ENCODE measurements at places on chromosomes 3 and 15.

DNA sequence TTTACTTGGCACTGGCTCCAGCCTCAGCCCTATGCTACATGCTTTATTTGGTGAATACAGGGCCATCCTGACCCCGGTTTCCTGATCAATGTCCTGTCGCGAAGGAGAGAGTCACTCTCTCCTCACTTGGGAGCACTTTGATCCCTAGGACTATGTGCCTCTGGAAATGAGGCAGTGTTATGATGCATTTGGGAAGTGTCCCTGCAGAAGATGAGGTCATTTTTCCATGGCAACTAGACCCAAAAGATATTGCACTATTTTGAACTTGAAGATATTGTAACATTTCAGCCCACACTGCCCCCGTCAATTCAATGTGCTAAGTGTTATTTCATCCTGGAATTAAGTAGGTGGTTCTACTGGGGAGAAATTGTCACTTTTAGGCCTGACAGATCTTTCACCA is 68.0 kb downstream of the LRRK1 start:
- no peak for DNase-seq

- DNase-seq = no peak
Measured at GRCh38 chr3:100310355-100310965, 24.1 kb upstream of the NIT2 start.

DNA sequence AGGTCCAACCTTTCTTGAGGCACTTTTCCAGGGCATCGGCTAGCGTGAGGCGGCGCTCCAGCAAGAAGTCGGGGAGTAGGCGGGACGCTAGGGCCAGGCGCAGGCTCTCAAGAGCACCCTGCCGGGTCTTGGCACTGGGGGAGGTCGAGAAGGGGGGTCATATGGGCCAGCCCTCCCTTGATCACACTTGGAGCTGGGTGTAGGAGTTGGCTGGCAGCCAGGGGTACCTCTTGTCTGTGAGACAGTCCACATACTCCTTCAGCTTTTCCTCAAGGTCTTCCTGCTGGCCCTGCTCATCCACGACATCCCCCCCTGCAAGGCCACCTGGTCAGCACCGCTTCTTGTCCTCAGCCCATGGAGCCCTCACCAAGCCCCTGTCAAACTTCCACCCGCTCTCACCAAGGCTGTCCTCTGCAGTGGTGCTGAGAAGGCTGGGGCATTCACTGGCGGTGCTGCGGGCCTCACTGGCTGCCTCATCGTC is 2.0 kb downstream of the IFRD2 start:
- DNase-seq = no peak

DNA sequence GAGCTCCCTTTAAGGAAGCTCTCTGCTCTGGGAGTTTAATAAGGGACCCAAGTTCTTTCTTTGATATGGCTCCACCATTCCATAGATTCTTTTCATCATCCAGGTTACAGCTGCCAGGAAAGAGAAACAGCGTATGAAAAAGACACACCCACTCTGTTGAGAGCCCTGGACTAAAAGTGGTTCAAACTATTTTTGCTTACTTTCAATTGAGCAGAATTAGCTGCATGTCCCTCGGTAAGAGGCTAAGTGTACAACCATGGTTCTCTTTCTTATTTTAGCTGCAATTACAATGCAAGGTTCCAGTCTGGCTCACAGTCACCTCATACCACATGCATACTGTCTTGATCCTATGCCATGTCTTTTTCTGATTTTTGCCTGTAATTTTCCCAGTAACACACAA is 1288.3 kb downstream of the NSUN3 start:
- DNase-seq = no peak

GRCh38 chr3:111616417-111617105 is 21.4 kb upstream of the ZBED2 start:
- DNase-seq = no peak

- no peak for DNase-seq
Measured at GRCh38 chr3:118772547-118773011, 262.1 kb downstream of the IGSF11 start.

GRCh38 chr3:156030723-156031122 is 89.7 kb upstream of the KCNAB1 start:
- no peak for DNase-seq

- no peak for DNase-seq
Measured at GRCh38 chr3:115021061-115021460, 126.0 kb downstream of the ZBTB20 start.

- no peak for DNase-seq
Measured at GRCh38 chr15:23897531-23897930, 210.4 kb upstream of the NDN start.

- DNase-seq = peak; percentile 33
Measured at GRCh38 chr15:36186376-36186775, 393.1 kb upstream of the CDIN1 start.

DNA sequence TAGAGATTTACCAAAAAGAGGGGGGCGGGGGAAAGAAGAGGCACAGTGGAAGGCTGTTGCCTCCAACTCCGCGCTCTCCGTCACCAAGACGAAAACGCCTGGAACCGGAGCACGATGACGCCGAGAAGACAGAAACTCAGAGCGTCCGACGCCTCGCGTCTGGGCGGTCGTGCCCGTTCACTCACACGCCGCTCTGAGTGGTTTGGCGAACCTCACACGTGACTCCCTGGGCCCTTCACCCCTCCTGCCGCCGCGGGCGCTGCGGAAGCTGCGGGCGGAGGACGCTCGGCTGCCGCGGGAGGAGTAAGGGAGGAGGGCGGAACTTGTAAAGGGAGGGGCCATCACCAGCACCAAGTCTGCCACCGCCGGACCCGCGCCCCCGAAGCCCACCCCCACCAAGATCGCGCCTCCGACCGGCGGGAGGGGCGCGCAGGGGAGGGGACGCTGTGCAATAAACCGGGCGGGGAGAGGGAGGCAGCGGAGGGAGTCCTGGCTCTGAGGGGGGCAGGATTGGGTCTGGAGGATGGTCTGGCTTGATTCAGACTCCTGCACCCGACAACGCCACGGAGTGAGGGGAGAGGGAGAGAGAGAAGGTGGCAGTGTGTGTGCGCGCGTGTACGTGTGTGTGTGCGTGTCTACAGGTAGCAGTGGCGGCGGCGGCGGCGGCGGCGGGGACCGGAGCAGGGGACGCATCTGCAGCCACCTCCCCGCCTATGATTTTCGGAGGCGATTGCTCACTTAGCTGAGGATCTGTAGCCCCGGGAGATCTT is 1.9 kb upstream of the NLGN1 start:
- peak; percentile 92 for DNase-seq

DNA sequence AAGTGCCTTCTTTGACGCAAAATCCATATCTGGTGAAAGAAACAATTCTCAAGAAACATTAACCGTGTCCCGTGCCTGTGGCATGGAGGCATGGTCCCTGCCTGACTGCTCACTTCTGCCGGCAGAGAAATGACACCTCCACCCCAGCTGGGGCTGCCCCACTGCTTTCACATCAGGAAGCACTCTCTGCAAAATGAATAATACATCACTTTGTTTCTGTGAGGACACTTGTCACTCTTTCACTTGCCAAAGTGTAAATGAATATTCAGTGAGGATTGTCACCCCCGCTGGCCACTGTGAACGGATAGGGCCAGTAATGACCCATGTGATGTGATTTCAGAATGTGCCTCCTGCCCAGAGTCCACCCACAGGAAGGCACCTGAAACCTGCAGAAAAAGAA is 31.1 kb upstream of the SLC24A5 start:
- no peak for DNase-seq

DNA sequence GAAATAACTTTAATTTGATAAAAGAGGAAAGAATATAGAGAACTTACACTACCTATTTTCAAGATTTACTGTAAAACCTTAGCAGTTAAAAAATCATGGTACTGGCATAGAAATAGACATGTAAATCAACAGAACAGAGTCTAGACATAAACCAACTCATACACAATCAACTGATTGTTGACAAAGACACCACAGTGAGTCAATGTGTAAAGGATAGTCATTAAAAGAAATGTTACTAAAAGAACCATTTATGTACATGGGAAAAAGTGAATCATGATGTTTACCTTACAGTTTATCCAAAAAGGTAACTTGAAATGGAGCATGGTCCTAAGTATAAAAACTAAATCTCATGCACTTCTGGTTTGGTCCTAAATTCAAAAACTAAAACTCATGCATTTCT is 847.4 kb downstream of the IGSF11 start:
- no peak for DNase-seq

GRCh38 chr3:56688191-56688590 is 5.1 kb upstream of the TASOR start:
- no peak for DNase-seq

- DNase-seq = no peak
Measured at GRCh38 chr15:90917569-90917968, 14.5 kb downstream of the MAN2A2 start.

DNA sequence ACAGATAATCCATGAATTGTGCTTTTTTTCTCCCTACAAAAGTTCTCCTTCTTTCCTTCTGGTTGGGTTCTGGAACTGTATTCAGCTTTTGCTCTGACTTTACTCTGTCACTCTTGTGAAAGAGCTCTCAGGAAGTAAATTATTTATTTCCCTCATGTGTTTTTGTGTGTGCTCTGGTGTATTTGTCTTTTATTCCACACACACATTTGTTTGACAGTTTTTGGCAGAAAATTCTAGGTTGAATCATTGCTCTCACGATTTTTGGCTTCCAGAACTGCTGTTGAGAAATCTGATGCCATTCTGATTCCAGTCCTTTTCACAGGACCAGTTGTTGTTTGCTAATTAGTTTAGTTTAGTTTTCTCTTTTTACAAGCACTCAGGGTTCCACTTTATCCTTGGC is 172.8 kb downstream of the PLCH1 start:
- DNase-seq = no peak

- DNase-seq = no peak
Measured at GRCh38 chr15:66923438-66923881, 141.9 kb upstream of the SMAD3 start.

DNA sequence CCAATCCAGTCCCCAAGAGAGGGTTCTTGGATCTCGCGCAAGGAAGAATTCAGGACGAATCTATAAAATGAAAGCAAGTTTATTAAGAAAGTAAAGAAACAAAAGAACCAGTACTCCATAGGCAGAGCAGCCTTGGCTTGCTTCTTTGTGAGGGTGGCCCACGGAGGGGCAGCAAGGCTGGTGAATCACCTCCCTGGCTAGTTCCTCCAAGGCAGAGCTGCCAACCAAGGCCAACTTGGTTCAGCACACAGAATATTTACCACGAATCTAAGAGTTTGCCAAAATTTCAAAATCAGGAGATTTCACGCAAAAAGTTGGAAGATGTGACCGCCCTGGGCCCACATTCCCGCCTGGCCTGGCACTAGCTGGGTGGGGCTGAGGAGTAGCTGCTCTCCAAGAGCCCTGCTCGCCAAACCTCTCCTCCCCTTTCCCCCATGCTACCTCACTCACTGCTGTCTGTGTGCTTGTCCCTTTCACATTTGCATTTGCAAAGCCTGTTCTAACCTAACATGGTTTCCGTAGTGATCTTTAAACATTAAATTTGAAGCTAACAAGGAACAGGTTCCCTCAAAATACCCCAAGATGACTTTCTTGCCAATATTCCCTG is 26.2 kb upstream of the DCUN1D1 start:
- DNase-seq = no peak

GRCh38 chr15:98966091-98966787 is 41.4 kb downstream of the PGPEP1L start:
- no peak for DNase-seq

- no peak for DNase-seq
Measured at GRCh38 chr3:97721446-97721845, 43.1 kb upstream of the ARL6 start.

DNA sequence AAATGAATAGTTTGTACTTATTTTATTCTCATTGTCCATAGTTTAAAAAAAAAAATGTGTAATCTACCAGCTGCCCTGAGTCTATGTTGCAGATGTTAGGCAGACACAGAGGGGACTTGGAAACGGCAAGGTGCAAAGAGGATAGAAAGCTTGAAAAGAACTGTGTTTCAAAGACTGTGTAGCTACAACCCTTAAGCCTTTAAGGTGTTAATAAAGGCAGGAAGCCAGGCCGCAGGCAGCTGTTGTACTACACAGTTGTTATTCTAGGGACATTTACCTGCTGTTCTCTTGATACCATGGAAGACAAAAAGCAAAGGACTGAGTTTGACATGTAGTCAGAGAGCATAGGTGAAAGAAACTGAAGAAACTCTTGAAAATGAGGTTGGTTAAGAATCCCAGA is 440.0 kb downstream of the TUSC7 start:
- DNase-seq = no peak

- DNase-seq = no peak
Measured at GRCh38 chr3:156802821-156803606, 23.1 kb upstream of the LEKR1 start.

DNA sequence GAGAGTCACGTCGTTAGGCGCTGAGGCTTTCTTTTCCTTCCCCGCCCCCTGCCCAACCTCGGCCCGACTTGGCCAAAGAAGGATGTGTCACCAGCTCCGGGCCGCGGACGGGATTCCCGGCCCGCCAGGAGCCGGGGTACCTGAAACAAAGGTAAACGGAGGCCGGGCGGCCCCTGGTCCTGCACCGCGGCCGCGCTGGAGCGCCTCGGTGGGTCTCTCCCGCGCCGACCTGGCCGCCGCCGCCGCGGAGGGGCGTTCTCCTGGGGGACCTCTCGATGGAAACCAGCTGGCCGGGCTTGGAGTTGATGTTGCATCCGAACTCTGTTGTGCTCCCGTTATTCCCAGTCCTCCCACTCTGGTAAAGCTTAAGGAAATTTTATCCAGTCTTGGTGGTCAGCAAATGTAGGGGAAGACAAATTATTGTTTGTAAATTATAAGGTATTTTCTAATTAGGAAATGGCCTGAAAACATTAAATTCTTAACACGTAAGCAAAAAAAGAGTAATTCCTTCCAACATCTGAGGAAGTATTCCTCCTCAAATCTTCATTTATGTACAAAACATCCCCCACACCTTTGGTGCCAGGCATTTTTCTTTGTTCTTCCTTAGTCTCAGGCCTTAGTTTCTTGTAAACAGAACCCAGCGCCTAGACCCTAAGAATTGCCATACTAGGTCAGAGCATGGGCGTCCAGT is 888 bp downstream of the PPP2R3A start:
- DNase-seq = no peak

DNA sequence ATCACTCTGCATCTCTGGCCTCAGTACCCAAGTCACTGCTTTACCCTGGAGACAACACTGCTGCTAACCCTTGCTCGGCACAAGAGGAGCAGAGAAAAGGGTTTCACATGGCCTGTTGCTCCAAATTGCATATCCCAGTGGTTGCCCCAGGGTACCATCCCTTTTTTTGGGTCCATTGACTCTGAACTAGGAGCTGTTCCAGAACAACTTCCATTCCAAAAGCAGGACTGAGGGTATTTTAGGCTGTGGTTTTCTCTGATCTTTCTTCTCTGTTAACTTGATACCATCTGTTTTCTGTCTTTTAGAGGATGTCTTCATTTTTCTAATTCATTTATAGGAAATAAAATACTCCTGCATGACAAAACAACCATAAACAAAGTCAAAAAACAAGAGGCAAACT is 17.3 kb upstream of the RYK start:
- DNase-seq = no peak

DNA sequence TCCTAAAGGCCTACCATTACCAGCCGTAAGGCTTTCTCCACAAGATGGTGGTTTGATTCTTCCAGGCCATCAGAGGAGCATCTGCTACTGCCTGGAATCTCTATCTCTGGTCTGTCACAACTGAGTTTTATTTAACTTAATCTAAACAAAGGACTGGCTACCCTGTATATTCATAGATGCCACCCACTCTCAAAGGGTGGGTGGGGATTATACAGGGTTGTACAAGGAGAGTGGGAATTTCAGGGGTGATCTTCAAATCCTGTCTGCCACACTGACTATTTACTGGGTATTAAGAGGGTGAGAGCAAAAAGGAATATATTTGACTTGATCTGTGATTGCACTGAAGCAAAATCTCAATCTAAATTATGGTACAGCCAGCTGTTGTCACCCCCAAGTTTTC is 253.3 kb downstream of the MBNL1 start:
- DNase-seq = no peak

- peak; percentile 22 for DNase-seq
Measured at GRCh38 chr3:62529230-62529629, 155.9 kb upstream of the FEZF2 start.

GRCh38 chr3:102460579-102460978 is 25.8 kb downstream of the ZPLD1 start:
- no peak for DNase-seq
